Foreskin keratinocyte (primary cell): ENCODE measurements at places on chromosomes 13 and 19. TPM values are rescaled to one million over a fixed set of nuclear protein-coding genes. Genes with fewer than 3 reads are reported as not detected.

The ZNF529 gene
- 5.8 and 5.9 TPM in 2 replicates for total RNA-seq

The METTL21C gene
- total RNA-seq: not detected in 2 replicates

The EHD2 gene
- 70.2 and 74.9 TPM in 2 replicates for total RNA-seq

The MAU2 gene
- total RNA-seq: 15.3 TPM in 2 replicates

The GRIN3B gene
- total RNA-seq: 0.35 and 1.7 TPM in 2 replicates

DNA sequence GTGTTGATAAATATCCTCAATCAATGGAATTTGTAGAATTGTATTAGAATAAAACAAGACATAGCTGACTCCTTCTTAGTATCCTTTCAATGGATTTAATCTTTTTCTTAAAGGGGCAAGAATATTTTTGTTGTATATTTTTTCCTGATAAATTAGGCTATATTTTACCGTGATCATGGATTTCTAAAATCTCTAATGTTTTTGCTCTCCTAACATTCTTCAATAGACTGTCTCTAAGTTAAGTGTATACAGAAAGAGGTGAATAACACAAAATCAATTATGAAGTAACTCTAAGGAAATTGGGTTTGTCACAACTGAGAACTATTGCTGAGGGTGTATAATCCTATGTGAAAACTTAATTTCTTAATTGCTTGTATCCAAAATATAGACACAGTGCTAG is at the start of gene OR7E24:
TSS of gene OR7E24 (plus strand) at position 301 of the 400 bp plus-strand sequence. CDS start 114 bp downstream, outside the sequence.
- DNase-seq: no peak

- no peak for DNase-seq
Measured at GRCh38 chr13:91572944-91573598, 174.7 kb downstream of the GPC5 start.

GRCh38 chr13:75800545-75800944 is 164.4 kb downstream of the LMO7 start:
- DNase-seq: no peak

DNA sequence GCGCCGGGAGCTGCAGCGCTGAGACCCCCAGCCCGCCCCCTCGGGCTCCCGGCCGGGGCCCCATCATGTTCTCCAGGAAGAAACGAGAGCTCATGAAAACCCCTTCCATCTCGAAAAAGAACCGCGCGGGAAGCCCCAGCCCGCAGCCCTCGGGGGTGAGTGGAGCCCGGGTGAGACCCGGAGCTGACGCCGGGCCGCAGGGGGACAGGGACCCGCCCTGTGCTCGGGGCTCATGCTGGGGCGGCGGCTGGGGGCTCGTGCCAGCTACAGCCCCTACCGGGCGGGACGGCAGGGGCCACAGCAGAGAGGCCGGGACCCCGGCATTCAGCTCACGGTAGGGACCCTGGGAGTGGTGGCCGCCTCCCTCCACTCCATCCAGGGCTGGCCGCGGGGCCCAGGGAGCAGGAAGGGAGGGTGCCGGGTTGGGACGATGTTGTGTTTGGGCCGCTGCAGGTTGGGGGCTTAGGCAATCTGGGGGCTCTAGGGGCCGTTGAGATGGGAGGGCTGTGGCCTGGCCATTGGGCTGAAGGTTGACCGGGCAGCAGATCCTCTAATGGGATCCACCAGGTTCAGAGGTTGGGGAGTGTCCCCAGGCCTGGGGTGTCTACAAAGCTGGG is 482 bp downstream of the ARHGAP45 start:
- no peak for DNase-seq

- no peak for DNase-seq
Measured at GRCh38 chr13:28558567-28558966, 63.6 kb upstream of the FLT1 start.

DNA sequence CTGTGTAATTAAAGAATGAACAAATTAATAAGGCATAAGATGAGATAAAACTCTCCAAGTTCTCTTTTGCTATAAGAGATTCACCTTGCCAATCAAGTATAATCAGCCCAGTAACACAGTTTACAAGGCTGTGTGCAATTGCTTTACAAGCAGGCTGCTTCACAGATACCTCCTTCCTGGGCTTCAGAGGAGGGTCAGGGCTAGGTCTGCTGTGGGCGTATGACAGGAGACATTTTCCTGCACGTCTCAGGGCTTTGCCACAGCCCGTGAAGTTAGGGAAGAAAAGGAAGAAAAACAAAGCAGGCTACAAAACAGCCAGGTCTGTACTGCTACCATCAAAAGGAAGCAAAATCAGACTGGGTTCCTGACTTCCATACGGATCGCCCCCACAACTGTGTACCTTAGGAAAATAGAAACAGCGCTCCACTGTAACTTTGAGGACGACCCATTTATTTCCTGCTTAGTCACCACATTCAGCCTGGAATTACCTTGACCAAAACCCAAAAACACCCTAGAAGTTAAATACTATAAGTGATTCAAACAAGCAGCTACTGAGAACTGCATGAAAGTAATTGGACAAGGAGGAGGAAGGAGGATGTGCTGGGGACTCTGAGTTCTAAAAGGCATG is 12.4 kb downstream of the EFNB2 start:
- no peak for DNase-seq

DNA sequence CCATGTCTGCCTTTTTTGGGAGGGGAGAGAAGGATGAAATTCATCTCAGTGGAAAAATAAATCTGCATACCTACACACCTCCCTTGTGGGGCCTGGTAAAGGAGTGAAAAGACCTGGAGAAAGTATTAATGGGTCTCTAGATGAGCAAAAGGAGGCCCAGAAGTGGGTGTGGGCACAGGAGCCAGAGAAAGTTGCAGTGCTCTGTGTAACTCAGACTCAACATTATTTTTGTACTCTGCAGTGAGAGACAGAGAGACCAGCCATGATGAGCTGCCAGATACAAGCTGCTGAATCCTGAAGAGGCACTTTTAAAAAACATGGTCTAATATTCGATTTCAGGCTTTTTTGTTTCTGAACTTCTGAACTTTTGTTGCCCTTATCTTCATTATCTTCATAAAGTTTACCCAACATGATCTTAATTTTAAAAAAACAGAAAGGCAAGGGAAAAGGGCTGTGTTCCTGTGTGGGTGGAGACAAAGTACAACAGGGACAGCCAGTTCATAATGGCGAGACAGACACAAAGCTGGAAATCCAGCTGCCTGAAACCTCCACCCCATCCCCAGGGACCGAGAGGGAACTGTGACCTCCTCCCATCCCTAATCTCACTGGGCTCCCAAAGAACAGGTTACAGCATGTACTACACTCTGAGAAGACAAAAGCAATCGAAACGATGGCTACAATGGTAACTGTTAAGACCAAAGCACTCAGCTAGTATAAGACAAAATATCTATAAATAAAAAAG is 77.2 kb downstream of the KLF12 start:
- no peak for DNase-seq

- no peak for DNase-seq
Measured at GRCh38 chr13:97113231-97114001, 108.7 kb upstream of the MBNL2 start.

GRCh38 chr13:79778741-79779460 is 297.9 kb downstream of the NDFIP2 start:
- DNase-seq: no peak

DNA sequence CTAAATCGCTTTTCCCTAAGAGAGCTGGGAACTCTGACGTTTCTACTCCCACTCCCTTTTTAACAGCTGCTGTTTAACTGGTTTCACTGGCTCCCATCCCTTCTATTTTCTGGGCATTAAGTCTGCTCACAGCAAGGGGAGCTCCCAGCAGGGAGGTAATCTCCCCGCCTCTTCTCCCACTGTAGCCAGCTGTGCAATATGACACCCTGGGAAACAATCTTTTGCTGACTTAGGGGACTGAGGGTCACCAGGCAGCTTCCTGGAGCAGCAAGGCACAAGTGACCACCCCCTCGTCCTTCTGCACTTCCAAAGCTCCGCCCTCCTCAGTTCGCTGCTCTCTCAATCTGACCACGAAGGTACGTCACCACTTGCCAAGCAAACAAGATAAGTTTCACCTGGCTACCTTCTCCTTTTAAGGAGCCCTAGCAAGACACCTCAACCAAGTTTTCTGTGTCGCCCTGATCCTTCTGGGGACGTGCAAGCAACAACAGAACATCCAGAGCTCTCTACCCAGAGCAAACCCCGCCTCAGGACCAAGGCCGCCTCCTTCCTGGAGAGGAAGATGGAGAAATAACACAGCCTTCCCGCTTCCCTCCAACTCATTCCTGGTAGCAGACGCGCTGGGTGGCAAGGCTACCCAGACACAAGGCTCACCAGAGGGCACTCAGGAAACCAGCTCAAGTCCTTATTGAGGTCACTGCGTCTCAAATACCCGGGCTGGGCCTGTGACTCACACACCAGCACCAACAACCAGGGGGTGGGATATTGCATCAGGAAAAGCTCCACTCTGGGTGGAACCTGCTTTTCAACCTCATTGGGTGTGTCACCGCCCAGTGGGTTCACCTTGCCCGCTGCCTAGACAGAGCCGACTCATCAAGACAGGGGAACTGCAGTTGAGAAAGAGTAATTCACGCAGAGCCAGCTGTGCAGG is 92.4 kb downstream of the STK24 start:
- peak; percentile 98 for DNase-seq

DNA sequence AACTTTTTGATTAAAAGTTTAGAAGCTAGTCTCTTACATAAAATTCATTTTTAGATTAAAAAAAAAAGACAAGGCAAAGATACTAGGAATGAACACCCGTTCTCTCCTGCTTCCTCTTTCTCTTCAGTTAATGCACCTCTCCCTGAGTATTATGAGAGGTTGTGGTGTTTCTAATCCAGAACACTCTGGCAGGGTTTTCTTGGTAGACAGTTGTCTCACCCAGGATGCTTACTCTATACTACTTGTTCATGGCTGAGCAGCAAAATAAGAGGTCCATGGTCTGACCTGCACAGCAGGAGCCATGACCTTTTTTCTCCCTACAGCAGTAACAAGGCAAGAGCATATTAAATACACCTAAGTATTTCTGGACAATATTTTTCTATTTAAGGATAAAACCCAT is 62.0 kb downstream of the MICU2 start:
- no peak for DNase-seq

DNA sequence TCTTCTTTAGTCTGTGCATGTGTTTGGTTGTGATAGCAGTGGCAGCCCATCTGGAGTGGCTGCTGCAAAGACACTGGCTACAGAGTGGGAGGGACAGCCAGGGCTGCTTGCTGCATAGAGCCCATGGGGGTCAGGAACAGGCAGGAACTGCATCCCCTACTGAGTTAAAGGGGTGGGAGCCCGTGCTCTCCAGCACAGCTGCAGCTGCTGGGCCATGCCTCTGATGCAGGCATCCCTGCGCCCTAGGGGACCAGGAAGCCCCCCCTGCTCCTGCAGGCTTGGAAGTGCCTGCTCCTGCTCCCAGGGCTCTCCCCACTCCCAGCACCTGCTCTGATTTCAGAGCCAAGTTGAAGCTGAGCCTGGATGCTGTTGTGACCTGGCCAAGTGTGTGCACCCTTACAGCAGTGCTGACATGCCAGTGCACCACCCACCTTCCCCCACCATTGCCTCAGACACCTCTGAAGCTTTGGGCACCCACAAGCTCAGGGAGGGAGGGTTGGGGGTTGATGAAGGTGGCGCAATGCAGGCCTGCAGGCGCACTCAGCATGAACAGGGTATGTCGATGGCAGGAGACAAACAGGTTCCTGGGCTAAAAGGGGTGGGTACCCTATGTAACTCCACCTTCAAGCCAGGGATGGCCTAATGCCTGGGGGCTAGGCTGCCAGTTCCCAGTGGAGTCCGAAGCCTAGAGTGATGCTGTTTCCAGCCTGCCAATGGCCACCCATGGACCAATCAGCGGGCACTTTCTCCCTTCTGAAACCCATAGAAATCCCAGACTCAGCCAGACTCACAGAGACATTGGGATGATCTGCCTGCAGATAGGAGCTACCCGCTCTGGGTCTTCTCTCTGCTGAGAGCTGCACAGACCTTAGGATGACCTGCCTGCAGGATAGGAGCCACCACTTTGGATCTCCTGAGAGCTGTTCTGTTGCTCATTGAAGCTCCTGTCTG is 919.9 kb upstream of the MIR17HG start:
- no peak for DNase-seq

DNA sequence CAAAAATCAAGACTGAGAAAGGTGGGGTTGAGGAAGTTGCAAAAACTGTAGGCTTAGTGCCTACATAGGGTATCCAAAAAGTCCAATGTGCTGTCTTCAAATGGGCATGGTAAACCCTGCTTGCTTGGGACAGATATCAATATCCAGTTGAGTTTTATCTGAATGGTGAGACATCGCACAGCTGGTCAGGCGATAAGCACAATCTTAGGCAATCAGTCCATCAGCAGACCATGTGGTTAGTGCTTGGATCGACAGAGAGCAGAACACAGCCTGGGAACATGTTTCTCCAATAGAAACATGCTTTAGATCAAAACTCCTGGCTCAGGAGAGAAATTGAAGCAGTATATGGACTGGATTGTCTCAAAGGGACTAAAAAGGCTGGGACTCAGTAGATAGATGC is 151.3 kb upstream of the IPO5 start:
- DNase-seq: no peak

DNA sequence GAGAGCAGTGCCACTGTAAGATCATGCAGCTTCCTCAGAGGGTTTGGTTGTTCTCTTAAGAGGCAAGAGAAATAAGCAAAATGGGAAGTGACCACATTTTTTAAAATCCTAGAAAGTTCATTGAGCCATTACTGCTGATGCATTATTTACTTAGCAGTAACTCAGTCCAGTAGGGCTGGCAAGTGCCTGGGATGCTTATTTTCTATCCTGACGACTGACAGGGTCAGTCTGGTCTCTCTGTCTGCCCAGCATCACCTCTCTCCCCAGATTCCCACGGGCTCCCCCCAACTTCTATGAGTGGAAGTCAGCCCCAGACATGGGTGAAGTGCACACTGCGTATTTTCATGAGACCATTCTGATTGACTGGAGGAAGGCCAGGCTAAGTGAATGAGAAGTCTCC is 10.4 kb downstream of the SHISA2 start:
- no peak for DNase-seq

GRCh38 chr19:5825178-5825577 is 14.3 kb downstream of the FUT6 start:
- no peak for DNase-seq

GRCh38 chr19:5002143-5002542 is 33.2 kb downstream of the KDM4B start:
- peak; percentile 54 for DNase-seq

GRCh38 chr13:95038949-95039348 is 262.3 kb downstream of the ABCC4 start:
- DNase-seq: no peak

DNA sequence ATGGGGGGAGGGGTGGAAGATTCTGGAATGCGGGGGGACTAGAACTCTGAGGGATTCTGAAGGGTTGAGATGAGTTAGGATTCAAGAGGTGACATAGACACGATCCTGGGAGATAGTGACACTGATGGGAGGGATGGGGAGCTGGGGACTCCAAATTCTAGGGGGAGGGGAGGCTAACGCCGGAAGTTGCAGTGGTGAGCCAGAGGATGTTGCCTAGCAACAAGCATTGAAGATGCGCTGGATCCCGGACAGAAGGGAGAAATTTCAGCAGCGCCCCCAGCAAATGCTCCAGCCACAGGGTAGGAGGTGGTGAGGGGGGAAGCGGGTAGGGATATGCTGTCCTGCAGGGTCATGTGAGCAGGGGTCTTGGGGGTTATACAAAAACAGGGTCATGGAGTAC is 6.9 kb upstream of the LTBP4 start:
- no peak for DNase-seq

- DNase-seq: no peak
Measured at GRCh38 chr13:49450105-49450819, 6.2 kb downstream of the SETDB2 start.
